ENCODE measurements at places on chromosomes 12 and 14.

- DNase-seq: no peak
These were observed 110.4 kb upstream of the RFLNA start for GRCh38 chr12:124184456-124184855.

DNA sequence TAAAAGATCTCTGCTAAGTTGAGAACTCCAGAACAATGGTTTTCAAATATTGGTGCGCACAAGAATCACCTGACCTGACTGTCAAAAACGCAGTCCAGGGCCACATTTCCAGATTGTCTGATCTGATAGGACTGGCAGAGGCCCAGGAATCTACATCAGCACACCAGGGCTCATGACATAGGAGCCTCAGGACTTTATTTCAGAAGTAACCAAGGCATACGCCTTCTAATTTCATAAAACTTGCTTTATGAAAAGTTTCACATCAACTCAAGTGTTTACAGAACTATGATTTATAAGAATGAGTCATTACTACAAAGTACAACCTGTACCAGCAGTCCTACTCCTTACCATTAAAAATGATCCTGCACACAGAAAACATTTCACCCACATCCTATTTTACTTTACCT is 47.7 kb upstream of the PTPRO start:
- no peak for DNase-seq

- no peak for DNase-seq
These were observed at the start of gene RARG for GRCh38 chr12:53231921-53232645. RARG (minus strand) TSS chr12:53232209; CDS start chr12:53227545, 4,664 bp downstream.

DNA sequence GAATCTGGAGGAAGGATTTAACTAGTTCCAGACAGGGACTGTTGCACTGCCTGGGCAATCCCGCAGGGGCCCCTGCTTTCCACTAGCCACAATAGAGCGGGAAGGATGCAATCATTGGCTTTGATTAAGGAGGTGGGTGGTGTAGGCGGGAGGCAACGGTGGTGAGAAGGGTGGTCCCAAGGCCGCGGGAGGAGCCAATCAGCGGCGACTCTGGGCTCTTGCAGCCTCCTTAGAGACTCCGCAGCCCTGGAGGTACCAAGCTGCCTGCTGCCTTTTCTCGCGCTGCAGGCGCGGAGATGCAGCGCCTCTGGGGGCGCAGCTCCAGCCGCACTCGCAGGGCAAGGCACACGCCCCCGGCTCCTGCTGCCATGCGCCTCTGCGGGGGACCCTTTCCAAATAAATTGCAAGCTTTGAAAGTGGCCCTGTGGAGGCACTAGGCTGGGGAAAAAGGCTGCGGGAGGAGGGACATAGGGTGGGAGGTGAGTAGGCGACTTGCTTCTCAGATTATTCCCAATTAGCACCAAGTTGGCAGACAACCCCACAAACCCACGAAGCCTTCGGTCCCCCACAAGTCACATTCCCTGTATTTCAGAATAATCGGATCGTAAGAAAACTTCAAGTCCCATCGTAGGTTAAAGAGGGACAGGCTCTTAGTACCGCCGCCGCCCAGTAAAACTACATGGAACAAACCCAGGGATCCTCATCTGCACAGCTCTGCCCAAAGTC is 858 bp upstream of the KCNA1 start:
- no peak for DNase-seq

- DNase-seq: no peak
These were observed 13.2 kb downstream of the RTRAF start for GRCh38 chr14:52002542-52002941.

DNA sequence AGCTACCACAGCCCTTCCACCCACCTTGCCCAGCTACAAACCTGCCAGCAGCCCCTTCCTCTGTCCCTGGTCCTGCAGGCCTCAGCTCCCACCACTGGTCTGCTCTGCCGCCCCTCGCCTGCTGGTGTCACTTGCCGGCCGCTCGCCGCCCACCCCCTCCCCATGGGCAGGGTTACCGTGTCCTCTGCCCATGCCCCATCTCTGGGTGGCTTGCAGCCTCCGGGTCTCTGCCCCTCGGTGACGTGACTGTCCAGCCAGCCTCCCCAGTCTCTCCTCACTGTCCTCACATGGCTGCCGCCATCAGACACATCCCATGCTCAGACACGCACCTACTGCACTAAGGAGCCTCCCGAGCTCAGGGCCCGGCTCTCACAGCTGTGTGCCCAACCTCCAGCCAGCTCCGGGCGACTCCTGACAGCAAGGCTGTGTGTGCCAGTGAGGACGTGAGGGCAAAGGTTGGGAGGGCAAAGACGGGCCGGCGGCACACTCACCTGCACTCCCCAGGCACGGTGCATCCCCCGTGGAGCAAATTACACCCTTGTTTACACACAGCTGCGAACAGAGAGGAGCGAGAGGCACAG is 13.4 kb downstream of the JAG2 start:
- DNase-seq: no peak

GRCh38 chr12:44875417-44875953 is 630 bp downstream of the NELL2 start:
- DNase-seq: no peak

DNA sequence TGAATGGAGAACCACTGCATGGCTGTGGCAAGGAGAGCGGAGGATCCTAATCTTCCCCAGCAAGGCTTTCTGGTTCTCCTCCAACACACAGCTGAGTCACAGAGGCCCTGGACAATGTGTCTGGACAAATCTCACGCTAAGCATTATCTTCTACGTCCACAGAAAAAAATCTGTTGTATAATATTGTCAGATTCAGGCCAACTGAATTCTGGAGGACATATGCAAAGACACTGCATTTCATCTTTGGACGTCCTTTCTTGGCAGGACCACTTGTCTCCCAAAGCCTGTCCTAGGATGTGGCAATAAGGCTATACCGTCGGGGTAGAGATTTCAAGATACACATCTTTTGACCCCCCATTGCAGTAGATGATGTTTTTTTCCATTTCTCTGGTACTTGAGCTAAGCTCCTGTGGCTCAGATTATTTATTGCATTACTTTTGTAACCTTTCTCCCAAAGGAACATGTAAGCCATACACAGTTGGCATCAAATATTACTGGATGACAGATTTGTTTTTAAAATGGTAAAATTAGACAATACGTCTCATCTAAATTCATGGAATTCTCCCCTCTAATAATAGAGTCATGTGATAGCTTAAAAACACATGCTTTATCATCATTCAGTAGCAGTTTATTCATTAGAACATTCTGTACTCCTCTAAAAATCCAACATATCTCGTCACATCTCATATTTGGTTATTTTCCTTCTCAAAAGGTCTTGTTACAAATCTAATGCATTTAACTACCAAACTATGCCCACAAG is 19.4 kb downstream of the LMO3 start:
- no peak for DNase-seq

DNA sequence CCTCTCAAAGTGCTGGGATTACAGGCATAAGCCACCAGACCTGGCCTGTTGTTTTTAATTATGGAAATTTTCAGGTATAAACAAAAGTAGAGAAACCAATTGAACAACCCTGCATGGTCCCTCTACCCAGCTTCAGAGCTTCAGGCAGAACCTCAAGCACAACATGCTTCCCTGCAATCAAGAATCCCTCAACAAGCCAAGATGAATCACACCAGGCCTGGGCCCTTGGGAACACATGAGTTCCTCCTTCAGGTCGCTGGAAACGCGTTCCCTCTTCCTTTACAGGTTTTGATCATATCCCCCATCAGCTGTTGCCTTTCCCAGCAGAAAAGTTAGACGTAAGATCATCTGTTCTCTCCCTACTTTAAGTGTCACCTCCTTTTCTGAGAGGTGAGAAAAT is 20.5 kb upstream of the CORO1C start:
- no peak for DNase-seq

- peak; percentile 81 for DNase-seq
These were observed 8.4 kb downstream of the PAPLN start for GRCh38 chr14:73245480-73246325.

- DNase-seq: peak; percentile 64
These were observed 34.5 kb upstream of the VRK1 start for GRCh38 chr14:96762650-96763049.

DNA sequence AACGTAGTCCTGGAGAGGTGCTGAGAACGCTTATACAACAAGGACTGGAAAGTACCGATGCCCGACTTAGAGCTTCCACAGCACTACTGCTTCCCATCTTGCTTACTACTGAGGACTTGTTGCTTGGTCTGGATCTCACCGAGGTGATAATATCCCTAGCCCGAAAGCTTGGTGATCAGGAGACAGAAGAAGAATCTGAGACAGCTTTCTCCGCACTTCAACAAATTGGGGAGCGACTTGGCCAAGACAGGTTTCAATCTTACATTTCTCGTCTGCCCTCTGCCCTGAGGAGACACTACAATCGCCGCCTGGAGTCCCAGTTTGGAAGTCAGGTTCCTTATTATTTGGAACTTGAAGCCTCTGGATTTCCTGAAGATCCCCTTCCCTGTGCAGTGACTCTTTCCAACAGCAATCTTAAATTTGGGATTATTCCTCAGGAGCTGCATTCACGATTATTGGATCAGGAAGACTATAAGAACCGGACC is 1.1 kb downstream of the TOGARAM1 start:
- no peak for DNase-seq

DNA sequence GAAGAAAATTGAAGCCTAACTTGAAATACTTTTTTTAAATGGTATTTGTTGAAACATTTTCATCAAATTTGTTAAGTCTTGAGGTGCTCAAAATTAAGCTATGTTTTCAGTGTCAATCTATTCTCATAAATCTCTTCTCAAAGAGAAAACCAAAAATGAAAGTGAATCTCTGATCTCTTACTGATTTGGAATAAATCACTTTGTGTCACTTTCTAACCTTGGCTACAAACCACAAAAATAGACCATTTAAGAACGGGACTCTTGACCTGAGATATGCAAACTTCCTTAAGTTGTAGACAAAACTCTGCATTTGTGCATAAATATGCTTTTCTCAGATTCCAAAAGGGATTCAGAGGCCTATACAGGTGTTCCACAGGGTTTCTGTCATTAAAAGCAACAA is 192.9 kb downstream of the SEC23A start:
- DNase-seq: no peak

GRCh38 chr12:51323966-51324895 is at the start of gene BIN2:
BIN2 (minus strand) TSS chr12:51324174; CDS start chr12:51324102, 72 bp downstream.
- peak; percentile 96 for DNase-seq

GRCh38 chr12:59624732-59625460 is 29.1 kb downstream of the SLC16A7 start:
- no peak for DNase-seq

DNA sequence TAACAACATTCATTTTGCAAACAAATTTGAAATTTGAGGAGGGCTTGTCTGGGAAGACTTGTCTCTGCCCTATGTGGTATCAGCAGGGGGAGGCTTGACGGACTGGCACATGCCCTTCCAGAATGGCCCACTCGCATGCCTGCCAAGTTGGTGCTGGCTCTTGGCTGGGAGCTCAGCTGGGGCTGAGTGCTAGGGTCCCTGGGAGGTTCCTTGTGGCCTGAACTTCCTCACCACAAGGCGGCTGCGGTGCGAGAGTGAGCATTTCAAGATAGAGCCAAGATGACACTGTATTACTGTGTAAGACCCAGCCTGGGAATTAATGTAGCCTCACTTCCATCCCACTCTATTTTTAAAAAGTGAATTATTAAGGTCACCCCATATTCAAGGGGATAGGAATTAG is 271.6 kb upstream of the PLEKHG7 start:
- DNase-seq: peak; percentile 34

GRCh38 chr14:32724867-32725471 is 213.7 kb upstream of the NPAS3 start:
- no peak for DNase-seq

DNA sequence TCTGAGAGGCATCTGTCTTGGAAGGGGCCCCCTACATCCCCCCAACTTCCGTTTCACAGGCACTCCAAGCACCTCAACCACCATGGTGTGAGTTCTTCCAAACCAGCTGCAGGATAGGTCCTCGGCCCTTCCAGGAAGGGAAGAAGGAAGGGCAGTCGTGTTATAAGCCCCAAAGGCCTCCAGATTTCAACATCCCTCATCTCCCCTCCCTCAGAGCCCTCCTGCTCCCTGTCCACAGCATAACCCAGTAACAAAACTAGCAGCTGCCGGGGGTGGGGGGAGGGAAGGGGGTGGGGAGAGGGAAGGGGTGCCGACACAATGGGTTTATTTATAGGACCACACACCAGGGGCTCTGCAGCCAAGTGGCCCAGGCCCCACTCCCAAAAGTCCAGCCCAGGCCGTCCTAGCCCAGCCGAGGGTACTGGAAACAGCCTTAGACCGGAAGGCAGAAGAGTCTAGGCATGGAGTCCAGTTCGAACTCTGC is 18.3 kb downstream of the NCKAP5L start:
- no peak for DNase-seq

Measured in naive B cell (primary cell).